ENCODE measurements at places on chromosomes 16 and 17.
A peak's percentile ranks its signal among the peaks of the same experiment; 100 is the strongest.

DNA sequence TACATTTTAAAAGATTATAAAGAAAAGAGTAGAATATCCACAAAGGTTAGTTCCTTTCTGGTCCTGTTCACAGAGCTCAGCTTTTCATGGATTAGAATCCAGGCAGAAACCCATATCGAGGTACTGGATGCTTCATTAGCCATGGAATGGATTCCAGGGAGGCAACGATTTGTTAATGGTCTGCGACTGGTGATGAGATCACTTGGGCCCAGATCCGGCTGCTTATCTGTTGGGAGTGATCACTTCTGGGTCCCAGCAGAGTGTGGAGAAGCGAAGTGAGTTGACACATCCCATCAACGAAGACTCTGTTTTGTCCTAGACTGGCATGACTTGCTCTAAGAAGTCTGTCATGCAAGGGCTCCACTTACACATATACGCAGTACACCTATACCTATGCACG, 165.8 kb downstream of the MAF start:
- DNase-seq = no peak

GRCh38 chr17:43732958-43733357, 25.6 kb downstream of the SOST start:
- DNase-seq = no peak

- DNase-seq = no peak
Measured at GRCh38 chr16:51445250-51445649, 294.2 kb upstream of the SALL1 start.

DNA sequence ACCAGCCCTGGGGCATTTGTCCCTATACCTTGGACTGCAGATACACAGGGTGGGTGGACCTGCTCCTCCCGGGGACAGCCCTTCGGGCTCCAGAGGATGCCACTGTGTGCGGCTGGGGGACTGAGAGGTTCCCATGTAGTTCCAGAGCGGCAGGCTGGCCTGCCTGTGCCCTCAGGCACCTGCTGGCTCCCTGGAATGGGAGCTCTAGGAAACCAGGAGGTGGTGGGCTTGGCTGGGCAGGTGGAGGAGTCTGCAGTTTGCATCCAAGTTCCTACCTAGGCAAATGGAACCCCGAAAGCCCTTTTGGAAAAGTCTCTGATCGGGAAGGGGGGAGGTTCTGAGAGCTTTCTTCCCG, 982 bp downstream of the DBNDD1 start:
- no peak for DNase-seq

GRCh38 chr16:48538746-48539484, 71.1 kb downstream of the N4BP1 start:
- DNase-seq = no peak

DNA sequence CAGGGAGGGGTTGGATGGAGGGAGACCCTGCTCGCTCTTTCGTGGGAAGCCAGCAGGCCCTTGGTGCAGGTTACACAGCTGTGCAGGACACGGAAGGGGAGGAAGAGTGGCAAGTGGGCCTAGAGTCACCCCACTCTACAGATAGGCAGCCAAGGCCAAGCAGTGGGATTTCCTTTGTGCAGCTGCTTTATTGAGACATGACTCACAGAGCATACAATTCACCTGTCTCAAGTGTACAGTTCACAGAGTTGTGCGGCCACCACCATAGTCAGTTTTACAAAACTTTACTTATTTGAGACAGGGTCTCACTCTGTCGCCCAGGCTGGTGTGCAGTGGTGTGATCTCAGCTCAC, 91.2 kb upstream of the CIBAR2 start:
- no peak for DNase-seq

DNA sequence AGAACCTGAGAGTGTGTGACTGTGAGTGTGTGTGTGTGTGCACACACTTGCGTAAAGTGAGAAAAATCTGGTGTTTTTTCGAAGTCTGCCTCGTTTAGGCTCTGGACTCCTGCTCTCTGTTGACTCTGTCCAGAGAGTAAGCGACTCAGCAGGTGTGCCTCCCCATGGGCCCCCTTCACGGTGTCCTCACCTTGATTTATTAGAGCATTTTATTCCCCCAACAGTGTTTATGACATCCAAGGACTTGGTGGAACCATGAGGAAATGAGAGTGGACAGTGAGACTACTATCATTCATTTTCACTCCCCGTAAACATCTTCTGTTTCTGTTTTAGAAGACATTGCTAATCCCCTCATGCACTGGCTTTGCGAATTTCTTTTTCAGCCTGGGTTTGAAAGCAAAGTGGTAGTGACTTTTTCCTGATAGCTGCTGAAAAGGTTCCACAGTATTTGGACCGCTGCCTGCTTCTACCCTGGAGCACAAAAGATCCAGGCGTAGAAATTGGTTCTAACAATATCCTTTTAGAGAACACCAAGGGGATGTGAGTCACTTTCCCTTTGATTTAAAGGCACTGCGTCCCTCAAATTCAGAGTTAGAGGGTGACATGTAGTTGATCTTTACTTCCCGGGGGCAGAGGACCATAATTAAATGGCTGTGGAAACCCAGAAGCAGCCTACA, 218.2 kb downstream of the WWOX start:
- DNase-seq = no peak

- DNase-seq = no peak
Measured at GRCh38 chr16:83100679-83101078, 473.9 kb downstream of the CDH13 start.

DNA sequence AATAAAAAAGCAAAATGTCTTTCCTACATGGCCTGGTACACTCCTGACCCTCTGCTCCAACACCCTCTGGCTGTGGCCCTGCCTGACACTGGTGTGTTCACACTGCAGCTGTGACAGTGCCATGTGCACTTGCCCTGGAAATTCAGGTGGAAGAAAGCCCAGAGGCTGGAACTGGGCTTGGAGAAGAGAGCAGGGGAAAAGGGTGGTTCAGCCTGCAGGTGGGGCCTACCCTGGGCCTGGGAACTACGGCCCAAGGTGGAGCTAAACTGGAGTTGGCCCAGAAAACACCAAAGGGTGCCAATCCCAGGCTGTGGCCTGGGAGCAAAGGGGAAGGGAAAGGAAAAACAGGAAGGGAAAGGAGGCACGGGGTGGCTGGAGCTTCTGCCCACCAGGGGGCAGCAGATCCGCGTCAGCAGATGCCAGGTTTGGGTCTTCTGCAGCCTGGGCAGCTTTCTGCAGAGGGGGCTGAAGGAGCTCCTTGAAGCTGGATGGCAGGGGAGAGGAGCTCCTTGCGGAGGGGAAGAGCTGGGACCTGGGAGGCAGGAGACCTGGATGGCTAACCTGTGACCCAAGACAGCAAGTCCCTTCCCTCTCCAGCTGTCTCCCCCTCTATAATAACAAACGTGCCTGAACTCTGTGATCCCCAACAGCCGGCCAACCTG, 15.4 kb upstream of the CTCF start:
- DNase-seq = peak; percentile 68

GRCh38 chr17:35448899-35449227, 297 bp upstream of the SLFN13 start:
- no peak for DNase-seq

- no peak for DNase-seq
Measured at GRCh38 chr16:85196976-85197375, 84.7 kb upstream of the CIBAR2 start.

DNA sequence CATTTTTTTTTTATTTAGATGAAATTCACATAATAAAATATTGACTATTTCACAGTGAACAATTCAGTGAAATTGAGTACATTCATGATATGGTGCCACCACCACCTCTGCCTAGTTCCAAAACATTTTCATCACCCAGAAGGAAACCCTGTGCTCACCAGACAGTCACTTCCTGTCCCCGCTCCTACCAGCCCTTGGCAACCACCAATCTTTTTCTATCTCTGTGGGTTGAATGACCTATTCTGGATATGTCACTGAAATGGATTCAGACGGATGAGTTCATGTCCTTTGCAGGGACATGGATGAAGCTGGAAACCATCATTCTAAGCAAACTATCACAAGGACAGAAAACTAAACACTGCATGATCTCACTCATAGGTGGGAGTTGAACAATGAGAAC, 40.5 kb downstream of the ATP2C2 start:
- no peak for DNase-seq

DNA sequence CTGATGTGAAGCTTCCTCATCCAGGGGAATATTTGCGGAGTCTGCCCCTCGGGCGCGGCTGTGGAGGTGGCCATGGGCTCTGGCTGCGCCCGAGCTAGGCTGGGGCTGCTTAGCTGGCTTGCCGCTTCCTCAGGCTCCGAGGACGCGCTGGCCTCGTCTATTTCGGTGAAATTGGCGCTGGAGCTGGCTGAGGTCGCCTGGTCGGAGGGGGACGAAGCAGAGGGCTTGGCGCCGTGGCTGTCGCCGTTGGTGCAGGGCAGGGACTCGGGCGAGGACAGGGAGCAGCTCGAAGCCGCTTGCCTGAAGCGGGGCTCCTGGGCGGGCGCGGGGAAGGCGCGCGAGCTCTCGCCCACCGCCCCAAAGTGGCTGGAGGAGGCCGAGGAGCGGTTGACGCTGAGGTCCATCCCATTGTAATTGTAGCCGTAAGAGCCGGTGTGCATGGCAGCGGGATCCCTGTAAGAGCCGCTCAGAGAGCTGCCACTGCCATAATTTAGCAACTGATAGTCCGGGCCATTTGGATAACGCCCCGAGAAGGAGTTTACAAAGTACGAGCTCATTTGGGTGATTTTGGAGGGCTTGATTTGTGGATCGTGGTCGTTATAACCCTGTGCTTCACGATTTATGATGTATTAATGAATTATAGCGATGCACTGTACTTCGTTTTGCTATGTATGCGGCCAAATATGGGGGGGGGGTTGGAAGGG, at the start of gene HOXB5:
HOXB5 (minus strand) TSS at position 654 of the 704 bp plus-strand sequence; CDS start at position 557, 97 bp downstream.
- DNase-seq = no peak

DNA sequence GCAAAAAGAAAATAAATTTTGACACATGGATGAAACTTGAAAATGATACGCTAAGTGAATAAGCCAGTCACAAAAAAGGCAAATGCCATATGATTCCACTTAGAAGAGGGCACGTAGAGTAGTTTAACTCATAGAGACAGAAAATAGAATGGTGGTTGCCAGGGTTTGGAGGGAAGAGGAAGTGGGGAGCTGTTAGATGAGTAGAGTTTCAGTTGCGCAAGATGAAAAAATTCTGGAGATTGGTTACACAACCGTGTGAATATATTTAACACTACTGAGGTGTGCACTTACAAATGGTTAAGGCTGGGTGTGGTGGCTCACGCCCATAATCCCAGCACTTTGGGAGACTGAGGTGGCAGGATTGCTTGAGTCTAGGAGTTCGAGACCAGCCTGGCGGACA, 93.4 kb upstream of the TMEM132E start:
- DNase-seq = no peak

DNA sequence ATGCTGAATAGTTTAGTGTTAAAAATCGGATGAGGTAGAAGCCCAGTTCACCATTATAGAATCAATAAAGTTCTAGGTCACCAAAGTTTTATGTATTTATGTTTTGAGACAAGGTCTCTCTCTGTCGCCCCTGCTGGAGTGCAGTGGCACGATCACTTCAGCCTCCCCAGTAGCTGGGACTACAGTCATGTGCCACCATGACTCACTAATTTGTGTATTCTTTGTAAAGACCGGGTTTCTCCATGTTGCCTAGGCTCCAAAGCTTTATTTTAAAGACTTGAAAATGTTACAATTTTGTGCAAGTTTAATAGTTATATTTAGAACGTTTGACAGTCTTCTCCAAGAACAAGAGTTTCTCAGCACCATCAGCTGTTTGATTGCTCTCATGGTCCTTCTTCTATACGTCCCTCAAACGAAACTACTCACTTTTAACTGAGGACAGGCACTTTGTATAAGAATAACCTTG, 32.1 kb downstream of the NDE1 start:
- DNase-seq = no peak

DNA sequence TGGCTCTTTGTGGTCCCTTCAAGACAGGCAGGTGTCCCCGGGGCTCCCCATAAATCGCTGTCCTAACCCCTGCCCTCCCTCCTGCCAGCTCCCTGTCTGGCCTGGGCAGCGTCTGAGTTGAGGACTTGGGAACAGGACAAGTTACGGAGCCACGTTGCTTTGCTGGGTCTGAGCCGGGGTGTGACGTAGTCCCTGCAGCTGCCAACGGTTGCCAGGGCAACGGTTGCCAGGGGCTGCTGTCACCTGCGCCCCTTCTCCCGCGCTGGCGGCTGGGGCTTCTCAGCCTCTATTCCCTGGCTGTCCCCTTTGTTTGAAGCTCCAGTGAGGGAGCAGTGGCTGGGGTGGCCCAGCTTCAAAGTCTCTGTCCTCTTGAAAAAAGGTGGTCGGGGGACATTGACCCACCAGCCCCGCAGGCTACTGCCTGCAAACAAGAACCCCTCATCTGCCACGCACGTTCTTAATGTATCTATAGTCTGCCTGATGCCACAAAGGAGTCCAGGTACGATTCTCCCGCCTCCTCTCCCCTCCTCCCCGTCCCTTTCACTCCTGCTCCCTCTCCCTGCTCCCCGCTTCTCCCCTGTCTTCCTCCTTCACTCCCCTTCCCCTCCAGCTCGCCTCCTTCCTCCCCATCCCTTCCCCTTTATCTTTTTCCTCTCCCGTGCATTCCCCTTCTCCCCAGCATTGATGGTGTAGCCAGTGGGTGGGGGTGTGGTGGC, 10.9 kb downstream of the ADGRG1 start:
- no peak for DNase-seq

DNA sequence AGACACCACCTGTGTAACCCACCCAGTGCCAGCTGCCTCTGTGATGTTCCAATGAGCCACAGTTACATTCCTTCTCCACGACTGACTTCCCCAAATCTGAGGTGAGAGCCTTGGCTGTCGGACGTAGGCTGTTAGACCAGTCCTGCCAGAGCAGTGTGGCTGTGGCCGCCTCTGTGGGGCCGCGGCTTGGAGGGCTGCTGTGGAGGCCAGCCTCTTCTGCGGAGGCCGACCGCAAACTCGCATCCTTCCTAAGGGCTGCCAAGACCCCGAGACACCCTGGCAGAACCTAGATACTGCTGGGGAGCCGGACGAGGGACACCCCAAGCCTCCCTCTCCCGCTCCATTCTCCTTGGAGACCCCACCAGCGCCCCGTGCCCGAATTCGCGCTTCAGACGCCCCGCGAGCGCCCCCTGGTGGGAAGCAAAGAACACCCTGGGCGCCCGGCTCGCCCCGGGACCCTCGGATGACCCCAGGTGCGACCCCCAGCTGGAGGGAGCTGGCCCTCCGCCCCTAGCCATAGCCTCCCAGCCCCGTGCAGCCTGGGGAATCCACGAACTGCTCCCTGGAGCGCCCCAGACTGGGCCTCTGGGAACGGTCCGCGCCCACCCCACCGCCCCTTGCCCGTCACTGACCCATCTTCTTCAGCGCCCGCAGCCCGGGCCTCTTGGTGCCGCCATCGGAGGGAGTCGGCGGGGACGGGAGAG, 547 bp downstream of the PLCD3 start:
- DNase-seq = peak; percentile 51

- no peak for DNase-seq
Measured at GRCh38 chr17:43871946-43872690, 25.1 kb downstream of the CD300LG start.

GRCh38 chr16:17026600-17027242, 444.0 kb downstream of the XYLT1 start:
- DNase-seq = no peak

- no peak for DNase-seq
Measured at GRCh38 chr17:62562656-62563055, 64.8 kb upstream of the MRC2 start.

DNA sequence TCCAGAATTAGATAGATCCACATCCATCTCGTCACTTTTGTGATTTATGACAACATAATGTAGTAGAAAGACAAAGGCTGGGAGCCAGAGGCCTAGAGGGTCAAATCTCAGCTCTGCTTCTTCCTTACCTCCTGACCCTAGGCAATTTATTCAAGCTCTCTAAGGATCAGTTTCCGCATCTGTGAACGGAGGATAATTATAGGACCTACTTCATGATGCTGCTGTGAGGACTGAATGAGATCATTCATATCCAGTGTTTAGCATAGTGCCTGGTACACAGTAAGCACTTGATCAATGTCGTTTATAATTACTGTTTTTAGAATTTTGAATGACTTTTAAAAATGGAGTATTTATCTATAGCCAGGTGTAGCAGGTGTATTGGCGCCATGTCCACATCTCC, 128.4 kb downstream of the SHISA9 start:
- DNase-seq = no peak
